ENCODE measurements at places on chromosomes 7 and 10. TPM values are rescaled to one million over a fixed set of nuclear protein-coding genes. Genes with fewer than 3 reads are reported as not detected.
A peak's percentile ranks its signal among the peaks of the same experiment; 100 is the strongest.

DNA sequence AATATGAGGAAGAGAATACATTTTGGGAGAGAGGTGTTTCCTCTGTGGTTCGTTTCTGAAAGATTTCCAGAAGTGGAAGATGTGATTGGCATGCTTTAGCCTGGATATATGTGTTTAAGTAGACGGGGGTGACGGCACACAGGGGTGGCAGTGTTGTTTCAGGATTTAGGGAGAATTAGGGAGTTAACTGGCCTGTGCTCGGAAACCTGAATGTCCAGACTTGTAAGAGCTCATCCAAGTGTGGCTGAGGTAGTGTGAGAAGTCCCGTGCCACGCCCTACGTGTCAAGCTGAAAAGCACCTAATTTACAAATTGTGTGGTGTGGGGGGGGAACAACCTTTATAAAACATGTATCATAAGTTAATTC is 1.1 kb downstream of the RALA start:
- DNase-seq = no peak

DNA sequence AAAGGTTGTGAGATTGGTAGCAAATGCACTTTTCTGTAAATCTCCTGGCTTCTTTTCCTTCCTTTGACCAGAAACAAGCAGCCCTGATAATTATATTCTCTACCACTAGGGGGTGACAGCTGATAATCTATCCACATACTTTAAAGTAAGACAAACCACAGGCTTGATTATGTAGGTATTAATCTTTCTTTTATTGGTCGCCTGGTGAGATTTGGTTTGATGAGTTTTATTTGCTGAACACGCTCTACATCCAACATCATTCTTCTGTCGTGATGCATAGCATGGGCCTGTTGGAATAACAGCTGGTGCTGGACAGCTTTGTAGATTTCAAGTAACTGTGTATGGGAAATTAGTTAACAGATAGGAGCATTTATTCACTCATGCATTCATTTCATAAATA is 63.5 kb downstream of the ZNF365 start:
- no peak for DNase-seq

Gene NODAL
- polyA plus RNA-seq = not detected

Gene CALD1
- polyA plus RNA-seq = 226 TPM

DNA sequence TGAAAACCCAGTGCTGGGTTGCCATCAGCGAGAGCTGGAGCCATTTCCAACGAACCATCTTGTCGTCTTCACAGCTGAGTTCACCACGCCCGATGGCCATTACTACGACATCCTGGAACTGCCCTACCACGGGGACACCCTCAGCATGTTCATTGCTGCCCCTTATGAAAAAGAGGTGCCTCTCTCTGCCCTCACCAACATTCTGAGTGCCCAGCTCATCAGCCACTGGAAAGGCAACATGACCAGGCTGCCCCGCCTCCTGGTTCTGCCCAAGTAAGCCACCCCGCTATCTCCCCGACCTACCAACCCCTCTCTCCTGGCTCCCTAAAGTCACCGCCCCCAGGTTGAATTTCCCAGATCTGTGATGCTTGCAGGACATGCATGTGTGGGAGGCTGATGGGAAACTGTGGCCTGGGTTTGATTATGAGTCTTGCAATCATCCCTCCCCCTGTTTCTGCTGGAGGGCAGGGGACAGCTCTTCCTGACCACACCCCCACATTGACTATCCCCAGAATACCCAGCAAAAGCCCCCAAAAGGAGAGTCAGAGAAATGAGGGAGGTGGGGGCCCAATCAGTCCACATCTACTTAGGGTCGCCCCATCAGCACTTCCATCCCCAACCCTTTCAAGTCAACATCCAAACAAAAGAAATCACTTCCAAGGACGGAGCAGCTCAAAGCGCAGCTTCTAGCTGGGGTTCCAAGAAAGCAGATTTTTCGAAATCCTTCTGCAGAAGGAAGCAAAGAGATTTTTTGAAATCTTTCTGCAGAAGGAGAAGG is 6.9 kb downstream of the SERPINE1 start:
- DNase-seq = no peak

Gene TMEM140
- 22.6 TPM for polyA plus RNA-seq

Gene GTPBP4
- 10.7 TPM for polyA plus RNA-seq

DNA sequence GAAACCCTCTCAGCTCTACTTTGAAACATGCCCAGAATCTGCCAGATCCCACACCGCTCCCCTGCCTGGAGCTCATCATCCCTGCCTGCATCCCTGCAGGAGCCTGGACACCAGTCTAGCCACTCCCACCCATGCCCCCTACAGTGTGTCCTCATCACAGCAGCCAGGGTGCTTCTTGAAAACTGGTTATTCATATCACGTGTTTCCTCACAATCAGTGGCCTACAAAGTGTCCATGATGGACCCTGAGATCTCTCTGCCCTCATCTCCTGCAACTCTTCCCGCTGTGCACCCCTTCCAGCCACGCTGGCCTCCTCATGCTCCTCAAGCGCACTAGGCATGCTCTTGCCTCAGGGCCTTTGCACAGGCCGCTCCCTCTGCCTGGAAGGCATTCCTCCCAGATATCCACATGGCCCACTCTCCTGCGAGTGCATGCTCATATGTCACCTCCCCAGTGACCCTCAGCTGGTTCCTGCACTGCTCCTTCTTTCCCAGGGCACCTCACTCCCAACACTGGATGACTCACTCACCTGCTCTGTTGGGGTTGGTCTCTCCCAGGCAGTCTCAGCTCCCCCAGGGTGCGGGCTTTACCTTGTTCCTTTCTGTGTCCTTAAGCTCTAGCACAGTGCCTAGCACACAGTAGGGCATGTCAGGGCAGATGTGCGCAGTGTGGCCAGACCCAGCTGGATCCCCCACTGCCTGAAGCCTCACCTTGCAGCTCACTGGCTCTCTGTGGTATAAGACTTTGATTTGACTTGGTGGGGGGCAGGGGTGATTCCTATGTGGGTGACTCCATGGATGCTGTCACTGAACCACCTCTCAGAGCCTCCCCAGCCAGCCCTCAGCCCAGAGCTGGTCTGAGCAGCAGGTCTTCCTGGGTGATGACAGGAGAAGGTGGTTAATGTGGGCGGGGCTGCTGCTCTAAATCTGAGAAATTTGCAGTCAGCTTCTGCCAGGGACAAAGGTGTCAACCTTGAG is 37.3 kb downstream of the CDH23 start:
- peak; percentile 17 for DNase-seq

Gene GDF2
- 20.5 TPM for polyA plus RNA-seq

Gene PPP1R17
- polyA plus RNA-seq = not detected
